ENCODE measurements at places on chromosomes 11 and 22. TPM values are rescaled to one million over a fixed set of nuclear protein-coding genes. Genes with fewer than 3 reads are reported as not detected.

DNA sequence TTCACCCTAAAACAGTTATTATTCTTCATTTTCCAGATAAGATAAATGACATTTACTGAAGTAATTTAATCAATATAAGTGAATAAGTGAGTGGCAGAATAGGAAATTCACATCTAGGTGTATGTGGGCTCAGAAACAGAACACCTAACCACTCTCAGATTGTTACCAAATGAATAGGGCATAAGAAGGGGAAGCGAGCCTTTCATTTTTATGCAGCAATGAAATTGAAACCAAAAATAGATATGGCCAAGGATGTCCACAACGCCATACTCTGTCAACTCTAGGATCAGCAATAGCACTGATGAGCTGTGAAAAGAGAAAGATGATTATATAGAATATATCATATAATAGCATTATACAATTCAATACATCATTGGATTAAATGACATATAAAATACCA is 398.1 kb upstream of the API5 start:
- no peak overlapping the region for H3K27ac ChIP-seq
- no peaks in the 10 kb centered on the region for H3K36me3 ChIP-seq
- no peaks in the 10 kb centered on the region for H3K4me1 ChIP-seq
- no peaks in the 10 kb centered on the region for H3K27me3 ChIP-seq
- H3K4me3 ChIP-seq, result no peak overlapping the region

GRCh38 chr11:4664786-4665185 is 21.0 kb downstream of the OR51E1 start:
- H3K4me1 ChIP-seq, result no peaks in the 10 kb centered on the region
- no peak for DNase-seq
- H3K36me3 ChIP-seq, result no peaks in the 10 kb centered on the region
- H3K27ac ChIP-seq, result no peak overlapping the region

- H3K36me3 ChIP-seq, result no peaks in the 10 kb centered on the region
- H3K27ac ChIP-seq, result peak overlapping the region; percentile 98
- peaks cover 31% of the 10 kb centered on the region for H3K4me1 ChIP-seq
- peak overlapping the region; percentile 57 for H3K4me3 ChIP-seq
- no peaks in the 10 kb centered on the region for H3K27me3 ChIP-seq
- no peak for DNase-seq
These were observed 16.1 kb downstream of the MIAT start for GRCh38 chr22:26673486-26673885.

Gene LGALS12
- 0.26 TPM for polyA plus RNA-seq

Gene ELFN2
- 0.02 TPM for polyA plus RNA-seq

Gene HPX
- polyA plus RNA-seq, result 0.83 TPM

Measured in spleen (tissue), 13 donors.